ENCODE measurements at places on chromosomes 3 and 15.

- peak; percentile 58 for DNase-seq
Measured at GRCh38 chr3:12990306-12990705, 82.9 kb downstream of the IQSEC1 start.

DNA sequence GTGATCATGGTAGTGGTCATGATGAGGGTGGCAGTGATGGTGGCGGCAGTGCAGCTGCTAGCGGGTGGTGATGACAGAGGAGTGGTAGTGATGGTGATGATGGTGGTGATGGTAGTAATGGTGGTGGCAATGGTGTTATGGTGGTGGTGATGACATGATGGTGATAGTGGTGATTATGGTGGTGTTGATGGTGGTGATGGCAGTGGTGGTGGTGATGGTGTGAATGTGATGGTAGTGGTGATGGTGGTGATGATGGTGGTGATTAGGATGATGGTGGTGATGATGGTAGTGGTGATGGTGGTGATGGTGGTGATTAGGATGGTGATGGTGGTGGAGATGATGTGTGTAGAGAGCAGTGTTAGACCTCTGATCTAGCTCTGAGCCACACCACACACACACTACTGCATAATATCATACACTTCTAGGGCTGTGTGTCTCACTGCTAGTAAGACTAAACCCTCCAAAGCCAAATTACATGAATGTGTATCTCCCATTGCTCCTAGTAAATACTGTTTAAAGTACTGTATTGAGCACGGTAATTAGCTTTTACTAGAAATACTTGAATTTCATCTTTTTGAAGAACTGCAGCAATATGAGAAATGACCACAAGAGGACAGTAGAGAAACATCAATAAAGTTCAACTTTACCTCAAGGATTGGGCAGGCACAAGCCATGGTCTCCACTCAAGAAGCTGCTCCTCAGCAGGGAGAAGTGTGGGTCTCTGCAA is 28.8 kb downstream of the TMED3 start:
- peak; percentile 47 for DNase-seq

DNA sequence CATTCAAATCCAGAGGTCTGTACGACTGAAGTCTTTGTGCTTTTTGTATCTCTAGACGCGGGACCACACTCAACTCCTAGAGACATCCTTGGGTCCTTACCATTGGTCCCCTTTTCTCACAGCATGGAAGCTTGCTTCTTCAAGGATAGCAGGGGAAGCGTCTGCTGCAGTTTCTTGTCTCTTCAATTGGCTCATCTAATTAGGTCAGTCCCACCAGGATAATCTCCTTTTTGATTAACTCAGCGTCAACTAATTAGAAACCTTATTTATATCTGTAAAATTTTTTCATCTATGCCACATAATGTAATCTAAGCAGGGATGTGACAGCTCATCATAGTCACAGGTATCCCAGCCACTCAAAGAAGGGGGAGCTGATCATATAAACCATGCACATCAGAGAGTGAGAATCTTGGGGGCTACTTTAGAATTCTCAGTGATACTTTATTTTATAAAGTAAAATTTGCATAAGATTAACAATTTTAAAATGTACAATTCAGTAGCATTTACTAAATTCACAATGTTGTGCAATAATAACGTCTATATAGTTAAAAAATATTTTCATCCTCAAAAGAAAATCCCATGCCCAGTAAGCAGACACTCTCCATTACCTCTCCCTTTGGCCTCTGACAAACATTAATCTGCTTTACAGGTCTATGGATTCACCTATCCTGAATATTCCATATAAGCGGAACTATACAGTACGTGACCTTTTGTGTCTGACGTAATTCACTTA is 47.5 kb upstream of the ZNF385D start:
- no peak for DNase-seq

DNA sequence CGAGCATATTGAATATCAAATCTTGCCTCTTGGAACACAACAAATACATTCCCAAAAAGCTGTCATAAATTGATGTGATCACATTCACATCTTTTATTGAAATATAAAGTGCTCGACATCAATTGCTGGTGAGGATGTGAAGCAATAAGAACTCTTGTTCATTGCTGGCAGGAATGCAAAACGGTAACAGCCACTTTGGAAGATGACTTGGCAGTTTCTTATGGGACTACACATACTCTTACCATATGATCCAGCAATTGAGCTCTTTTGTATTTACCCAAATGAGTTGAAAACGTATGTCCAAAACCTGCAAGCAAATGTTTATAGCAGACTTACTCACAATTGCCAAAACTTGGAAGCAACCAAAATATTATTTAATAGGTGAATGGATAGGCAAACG is 234.9 kb downstream of the CACNA2D3 start:
- DNase-seq, result no peak

- no peak for DNase-seq
Measured at GRCh38 chr3:170531657-170532335, 54.1 kb downstream of the SLC7A14 start.

DNA sequence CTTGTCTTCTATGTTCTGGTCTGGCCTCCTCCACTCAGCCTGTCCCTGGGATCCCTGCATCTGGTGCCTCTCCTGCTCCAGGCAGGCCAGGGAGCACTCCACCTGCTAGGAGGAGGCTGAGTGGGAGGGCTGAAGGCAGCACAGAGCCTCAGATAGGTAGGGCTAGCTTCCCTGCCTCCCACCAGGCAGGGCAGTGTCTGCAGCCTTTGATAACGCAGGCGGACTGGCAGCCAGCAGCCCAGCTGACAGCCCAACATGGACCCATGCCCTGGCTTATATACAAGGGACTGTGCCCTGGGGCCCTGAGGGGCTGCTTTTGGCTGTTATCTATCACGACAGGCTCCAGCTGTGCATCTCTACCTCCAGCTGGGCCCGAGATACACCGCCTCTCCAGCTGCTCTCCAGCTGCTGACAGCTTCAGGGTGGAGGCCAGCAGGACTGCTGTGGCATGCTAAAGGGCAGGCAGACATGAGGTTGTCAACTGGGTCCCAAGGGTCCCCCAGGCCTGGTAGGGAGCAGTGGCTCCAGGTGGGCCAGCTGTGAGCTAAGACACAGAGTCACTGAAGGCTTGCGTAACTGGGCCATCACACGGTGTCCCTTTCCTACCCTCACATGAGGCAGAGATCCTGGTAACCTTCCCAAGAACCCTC is 5.2 kb upstream of the CLK3 start:
- no peak for DNase-seq

GRCh38 chr15:85559530-85559929 is 179.1 kb downstream of the AKAP13 start:
- no peak for DNase-seq

DNA sequence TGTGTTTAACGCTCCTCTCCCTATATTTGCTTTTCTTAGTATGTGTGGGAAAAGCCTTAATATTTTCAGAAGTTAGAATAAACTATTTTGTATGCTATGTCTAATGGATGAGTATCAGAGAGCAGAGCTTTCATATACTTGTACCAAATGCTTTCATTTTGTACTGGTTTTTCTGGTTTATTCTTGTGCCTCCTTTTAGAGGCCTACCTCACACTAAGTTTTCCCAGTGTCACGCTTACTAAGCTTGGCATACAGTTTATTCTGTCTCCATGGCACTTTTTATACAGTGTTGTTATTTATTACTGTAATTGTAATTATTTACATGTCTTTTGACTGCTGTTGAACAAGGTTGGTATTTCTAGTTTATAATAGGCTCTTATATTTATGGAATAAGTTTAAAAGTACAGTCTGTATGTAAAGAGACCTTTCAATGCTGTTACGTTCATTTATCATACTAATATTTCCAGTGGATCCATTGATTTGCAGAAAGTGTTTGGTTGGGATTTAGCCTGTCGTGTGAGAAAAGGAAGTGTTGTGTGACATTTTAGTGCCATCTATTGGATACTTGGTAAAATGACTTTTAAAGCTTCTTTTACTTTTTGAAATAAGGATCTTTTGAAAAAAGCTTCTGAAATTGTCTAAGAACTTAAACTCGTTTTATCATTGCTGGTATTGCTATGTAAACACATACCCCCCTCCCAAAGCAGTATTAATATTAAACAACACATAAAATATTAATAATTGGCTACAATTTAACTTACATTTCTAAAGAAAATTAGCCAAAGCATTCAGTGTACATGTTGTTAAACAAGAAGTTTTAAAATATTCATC is 5.2 kb upstream of the EBLN2 start:
- peak; percentile 58 for DNase-seq

DNA sequence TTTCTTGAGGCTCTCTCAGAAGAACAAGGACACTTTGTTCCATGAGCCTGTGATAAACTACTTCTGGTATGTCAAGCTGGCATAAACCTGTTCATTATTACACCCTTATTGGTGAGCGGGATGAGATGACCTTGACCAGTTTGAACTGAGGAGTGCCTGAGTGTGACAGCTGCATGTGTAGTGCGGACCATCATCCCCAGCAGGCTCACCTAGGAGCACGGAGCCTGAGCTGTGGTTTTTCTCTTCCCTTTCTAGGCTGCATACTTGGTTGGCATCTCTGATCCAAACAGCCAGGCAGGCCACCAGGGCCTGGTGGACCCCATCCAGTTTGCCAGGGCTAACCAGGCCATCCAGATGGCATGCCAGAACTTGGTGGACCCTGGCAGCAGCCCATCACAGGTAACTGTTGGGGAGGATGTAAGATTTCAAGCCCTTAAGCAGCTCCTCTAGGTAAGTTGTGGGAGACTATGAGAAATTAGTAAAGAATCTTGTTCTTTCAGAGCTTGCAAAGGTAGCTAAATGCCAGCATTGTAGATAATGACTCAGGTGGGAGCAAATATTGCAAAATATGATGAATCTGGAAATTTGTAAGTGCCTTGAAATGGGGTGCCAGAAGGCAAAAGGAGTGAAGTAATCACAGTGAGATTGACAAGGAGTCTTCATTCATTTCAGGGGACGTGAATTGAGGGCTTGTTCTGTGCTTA is 288.9 kb upstream of the TPM1 start:
- DNase-seq, result no peak

- DNase-seq, result no peak
Measured at GRCh38 chr3:194460566-194460965, 26.2 kb downstream of the ATP13A3 start.

- DNase-seq, result peak; percentile 90
Measured at GRCh38 chr3:47989981-47990440, 26.2 kb downstream of the MAP4 start.

Measured in EL (cell line).